ENCODE measurements at places on chromosomes 1 and 21.
A peak's percentile ranks its signal among the peaks of the same experiment; 100 is the strongest.

- peak; percentile 80 for DNase-seq
Measured at GRCh38 chr1:109975718-109976117, 8.8 kb upstream of the AHCYL1 start.

GRCh38 chr1:42420911-42421585 lies 34.8 kb downstream of the ZMYND12 start:
- peak; percentile 97 for DNase-seq

DNA sequence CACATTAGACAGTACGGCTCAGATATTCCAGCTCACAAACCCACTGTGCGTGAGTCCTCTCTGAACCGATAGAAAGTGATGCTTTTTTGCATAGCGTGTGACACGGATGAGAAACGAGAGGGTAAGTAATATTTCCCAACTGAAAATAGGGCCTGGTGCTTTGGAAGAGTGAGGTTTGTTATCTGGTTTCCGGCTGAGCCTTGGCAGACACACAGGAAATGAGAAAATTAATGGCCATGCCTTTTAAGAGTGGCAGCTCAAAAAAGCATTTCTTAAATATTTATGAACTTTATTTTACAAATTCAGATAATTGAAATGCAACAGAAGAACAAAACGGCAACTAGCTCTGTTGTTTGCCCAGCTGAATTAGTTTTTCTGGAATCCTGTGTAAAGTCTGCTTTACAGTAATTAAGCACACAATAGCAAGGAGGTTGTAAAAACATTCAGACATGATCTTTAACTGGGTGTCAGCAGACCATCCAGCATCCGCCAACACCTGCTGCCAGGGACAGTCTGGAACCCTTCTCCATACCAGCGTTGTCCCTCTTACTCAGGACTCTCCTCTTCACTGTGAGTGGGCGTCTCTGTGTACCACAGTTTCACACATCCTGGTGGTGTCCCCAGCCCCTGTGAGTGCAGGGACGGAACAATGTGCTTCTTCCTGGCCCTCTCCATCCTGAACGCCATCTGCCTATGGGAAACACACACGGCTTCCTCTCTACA lies 155.4 kb downstream of the PGBD5 start:
- no peak for DNase-seq

DNA sequence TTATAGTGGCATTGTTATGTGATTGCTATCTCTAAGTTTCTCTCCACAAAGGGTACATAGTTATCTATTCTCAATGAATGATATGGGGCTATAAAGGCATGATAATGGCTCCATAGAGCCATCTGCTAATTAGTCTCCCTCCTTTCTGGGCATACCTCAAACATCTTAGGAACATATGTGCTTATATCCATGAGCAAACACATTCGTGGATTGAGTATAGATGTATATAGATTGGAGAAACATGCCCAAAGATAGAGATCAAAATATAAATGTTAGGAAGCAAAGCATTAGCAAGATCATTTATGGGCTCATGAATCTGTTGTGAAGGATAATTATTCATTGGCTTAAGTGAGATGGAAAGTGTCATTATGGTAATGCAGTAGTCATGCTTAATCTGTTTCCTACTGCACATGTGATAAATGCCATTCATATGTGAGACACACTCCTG lies 155.8 kb upstream of the UBE2U start:
- DNase-seq = no peak

DNA sequence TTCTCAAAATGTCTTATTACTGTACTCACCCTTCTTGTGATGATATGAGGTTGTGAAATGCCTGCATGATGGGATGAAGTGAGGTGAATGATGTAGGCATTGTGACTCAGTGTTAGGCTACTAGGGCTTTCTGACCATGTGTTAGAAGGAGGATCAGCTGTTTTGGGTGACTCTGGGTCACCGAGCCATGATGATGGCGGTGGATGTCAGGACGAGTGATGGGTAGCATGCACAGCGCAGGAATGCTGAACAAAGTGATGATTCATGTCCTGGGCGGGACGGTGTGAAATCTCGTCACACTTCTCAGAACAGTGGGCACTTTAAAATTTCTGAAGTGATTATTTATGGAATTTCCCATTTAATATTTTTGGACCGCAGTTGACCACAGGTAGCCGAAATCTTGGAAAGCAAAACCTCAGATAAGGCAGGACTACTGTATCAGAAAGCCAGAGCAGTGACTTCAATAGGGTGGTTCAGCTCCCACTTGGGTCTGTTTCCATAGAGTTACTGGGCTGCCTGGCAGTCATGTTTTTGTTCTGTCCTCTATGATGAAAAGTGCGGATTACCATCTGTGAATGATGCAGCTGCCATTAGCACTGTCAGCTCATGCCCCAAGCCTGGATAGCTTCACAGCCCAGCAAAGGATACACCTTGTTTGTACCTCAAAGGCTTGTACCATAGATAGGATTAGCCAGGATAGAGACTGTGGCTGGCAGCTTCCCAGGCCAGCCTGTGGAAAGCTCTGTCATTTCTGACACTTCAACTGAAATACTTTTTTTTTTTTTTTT lies 26.6 kb downstream of the IL6R start:
- DNase-seq = peak; percentile 78

DNA sequence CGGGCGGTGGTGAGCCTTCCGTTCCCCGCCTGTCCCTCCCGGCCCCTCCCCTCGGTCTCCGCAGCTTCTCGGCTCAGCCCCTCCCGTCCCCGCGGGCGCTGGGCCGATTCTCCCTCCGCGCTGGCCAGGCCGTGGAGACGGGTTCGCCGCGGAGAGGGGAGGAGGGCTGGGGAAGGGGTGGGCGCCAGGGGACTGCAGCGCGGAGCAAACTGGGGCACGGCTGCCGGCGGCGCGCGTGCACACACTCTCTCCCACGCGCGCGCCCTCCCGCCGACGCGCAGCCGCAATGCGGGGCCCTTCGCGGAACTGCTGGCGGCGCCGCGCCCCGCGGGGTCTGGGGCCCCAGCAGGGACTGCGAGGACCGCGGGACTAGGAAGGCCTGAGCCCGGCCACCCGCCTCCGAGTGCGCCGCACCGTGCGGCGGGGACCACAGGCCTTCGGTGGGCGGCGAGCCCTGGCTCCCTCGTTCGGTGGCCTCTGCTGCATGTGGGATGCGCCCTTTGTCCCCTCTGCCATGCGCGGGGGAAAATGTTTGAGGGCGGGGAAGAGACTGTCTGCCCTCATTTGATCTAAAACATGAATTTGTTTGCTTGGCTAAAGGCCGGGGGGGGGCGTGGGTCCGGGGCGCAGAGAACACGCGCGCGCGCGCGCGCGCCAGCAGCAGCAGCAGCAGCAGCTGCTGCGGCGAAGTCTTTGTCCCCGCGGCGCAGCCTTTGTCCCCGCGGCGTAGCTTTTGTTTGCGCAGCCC lies 90.7 kb upstream of the VAMP3 start:
- DNase-seq = peak; percentile 26

- no peak for DNase-seq
Measured at GRCh38 chr1:246773213-246773641, 49.0 kb downstream of the SCCPDH start.

GRCh38 chr1:192869308-192869940 lies 60.6 kb downstream of the RGS2 start:
- no peak for DNase-seq

- DNase-seq = peak; percentile 88
Measured at GRCh38 chr1:108590957-108591356, 31.1 kb downstream of the EEIG2 start.

- no peak for DNase-seq
Measured at GRCh38 chr1:80272495-80272894, 1266.0 kb upstream of the ADGRL4 start.

DNA sequence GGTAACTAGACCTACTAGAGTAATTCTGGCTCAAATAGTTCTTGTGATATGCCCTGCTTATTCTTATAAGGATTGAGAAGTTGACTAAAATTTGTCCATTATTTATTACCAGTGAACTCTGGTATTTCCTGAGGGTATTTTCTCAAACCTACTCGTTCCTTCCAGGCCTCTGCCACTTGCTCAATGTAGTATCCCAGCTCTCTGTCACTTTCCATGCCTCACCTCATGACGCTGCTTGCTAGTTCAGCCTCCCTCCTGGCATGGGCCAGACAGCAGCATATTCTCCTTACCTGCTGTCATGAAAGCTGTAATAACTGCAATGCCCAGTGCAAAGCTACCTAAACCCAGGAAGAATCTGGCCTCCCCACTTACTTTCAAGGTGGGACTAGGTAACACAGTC lies 602.9 kb upstream of the ADAMTS5 start:
- no peak for DNase-seq

- DNase-seq = no peak
Measured at GRCh38 chr1:145849356-145850160, 4.1 kb downstream of the NUDT17 start.

GRCh38 chr1:117719004-117719403 lies 113.2 kb downstream of the TENT5C start:
- DNase-seq = no peak

DNA sequence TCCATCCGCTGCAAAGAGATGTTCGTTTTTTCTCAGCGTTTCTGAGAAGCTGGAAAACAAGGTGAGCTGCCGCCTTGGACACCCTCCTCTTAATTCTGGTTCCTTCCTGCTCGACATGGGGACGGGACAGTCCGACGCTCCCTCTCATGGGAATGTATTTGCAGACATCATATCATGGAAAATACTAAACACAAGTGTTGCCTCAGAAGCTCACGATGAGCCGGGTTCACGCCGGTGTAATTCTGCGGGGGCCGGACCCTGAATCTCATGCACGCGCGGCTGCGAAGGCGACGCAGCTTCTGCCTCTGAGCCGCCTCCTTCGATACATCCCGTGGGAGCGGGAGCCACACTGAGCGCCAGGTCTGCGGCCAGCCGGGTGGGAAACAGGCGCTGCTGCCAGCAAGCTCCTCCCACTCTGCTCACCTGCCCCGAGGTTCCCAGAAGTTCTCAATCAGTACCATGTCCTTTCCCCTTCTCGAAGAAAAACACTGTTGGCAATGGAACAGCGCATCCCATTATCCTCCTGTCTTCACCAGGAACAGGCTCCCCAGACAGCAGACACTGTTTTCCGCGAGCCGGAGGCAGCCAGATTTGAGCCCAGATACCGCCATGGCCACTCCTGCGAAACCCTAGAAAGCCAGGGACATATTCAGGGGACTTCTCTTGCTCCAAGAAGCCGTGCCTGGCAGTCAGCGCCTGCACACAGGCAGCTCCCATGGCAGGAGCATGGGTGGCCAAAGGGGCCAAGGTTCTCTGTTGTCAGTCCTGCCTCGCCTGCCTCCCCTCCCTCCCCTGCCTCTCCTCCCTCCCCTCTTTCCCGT lies 98.0 kb downstream of the WDR4 start:
- no peak for DNase-seq

GRCh38 chr1:233393084-233393840 lies 65.7 kb downstream of the MAP3K21 start:
- no peak for DNase-seq

DNA sequence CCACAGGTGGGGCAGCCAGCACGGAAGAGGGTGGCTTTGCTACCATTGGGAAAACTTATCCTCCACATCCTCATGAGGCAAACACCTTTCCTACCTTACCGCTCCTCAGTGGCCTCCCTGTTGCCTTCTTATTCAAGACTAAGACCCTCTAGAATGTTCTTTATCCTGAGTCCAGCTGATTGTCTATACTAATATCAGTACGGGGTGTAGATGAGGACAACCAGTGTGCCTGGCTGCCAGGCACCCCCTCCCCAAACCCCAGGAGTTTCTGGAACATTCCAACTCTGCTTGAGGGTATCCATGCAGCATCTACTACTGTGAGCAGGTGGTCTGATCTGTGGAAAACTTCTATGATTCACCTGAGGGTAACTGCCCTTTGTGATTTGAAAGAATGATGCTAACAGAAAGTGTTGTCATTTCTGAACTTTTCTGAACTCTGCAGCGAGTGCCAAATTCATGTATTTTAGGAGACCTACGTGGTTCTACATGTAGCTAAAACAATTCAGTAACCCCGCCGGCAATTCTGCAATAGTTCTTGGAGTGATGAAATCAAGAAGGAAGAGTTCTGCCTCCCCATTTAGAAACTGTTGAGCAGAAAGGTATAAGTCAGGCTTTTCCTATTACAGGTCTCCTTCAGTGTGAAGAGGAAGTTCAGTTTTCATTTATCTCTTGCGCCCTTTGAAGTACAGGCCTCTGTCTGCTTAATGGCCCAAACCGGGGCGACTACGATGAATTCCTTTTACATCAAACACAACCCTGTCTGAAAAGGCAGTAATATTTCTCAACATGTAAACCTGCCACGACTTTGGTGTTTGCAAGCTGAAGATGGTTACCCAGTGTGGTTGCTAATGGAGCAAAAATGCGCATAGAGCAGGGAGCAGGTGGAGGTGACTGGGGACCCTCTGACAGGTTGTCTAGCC lies 80.4 kb downstream of the RUNX1 start:
- DNase-seq = no peak

DNA sequence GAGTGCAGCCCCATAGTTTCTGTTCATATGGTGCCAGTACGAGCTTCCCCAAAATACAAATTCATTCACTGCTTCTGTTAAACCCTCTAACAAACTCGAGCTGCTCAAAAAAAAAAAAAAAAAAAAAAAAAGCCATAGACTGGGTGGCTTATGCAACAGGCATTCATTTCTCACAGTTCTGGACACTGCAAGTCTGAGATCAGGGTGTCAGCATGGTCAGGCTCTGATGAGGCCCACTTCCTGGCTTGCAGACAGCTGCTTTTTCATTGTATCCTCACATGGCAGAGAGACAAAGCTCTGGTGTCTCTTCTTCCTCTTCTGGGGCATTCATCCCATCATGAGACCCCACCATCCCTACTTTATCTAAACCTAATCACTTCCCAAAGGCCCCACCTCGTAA lies 121.6 kb downstream of the PTBP2 start:
- no peak for DNase-seq

DNA sequence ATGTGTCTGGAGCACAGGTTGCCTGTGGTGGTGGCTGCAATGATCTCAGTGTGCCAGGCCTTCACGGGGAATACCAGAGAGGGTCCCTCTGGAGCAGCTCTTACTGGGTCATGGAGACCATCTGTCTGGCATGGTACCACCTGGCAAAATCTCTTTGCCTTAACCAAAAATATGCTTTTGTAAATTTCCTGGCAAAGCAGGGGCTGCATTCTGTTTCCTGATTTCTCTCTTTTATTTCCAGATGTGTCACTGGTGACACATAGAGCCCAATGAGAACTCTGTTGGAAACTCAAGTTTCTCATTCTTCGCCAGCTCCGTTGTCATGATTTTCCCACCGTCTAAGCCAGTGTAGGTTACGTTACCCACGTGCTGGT lies 136.5 kb downstream of the FGGY start:
- no peak for DNase-seq

- DNase-seq = no peak
Measured at GRCh38 chr1:30452925-30453324, 270.5 kb downstream of the MATN1 start.

DNA sequence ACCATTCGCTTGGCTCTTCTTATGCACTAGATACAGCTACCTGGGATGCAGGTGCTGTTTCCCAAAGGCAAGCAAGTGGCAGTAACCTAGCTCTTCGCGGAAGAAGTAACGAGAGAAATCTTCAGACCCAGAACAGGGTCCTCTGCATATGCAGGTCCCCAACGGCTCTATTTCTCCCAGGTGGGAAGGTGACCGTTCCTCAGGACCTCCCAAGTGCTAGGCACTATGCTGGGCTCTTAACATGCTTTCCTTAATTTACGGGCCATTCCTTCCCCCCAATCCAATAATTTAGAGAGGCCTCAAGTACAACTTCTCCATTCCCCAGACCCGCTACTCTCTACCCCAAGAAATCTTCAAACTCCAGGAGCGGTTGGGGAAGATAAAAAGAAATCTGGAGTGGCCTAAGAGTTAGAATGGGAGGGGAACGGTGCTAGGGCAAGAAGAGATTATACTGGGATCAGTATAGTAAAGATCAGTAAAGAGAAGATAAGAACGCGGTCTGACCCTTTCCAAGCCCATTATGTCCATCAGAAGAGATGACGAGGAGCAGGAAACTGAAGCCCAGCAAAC lies 410 bp downstream of the TXNDC12 start:
- no peak for DNase-seq
